ENCODE measurements at places on chromosomes 12 and 14.

GRCh38 chr14:99387880-99388279, 92.8 kb downstream of the SETD3 start:
- DNase-seq: no peak

- DNase-seq: no peak
These were observed 11.5 kb upstream of the RASSF3 start for GRCh38 chr12:64598831-64599230.

- no peak for DNase-seq
These were observed 125.5 kb upstream of the RMST start for GRCh38 chr12:97336900-97337751.

DNA sequence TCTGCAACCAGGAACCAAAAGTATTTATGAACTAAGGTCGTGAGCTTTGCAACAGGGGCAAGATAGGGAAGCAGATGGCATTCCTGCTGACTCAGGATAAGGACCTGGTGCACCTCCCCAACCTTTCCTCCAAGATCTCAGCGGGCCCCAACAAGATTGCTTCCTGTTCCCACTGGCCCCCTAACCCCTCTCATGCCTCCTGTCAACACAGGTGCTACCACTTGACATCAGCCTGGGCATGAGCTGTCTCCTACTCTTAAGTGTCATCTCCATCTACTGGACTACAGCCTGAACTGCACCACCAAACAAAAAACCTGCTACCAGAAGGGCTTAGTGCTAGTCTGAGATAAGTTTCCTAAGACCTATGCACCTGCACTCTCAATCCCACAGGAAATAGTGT, 32.7 kb downstream of the MED6 start:
- DNase-seq: no peak

- DNase-seq: no peak
These were observed 151.4 kb upstream of the AVPR1A start for GRCh38 chr12:63302269-63302940.

GRCh38 chr14:94110552-94111181, at the start of gene IFI27:
Gene IFI27 (plus strand): TSS chr14:94110736.
- DNase-seq: no peak

DNA sequence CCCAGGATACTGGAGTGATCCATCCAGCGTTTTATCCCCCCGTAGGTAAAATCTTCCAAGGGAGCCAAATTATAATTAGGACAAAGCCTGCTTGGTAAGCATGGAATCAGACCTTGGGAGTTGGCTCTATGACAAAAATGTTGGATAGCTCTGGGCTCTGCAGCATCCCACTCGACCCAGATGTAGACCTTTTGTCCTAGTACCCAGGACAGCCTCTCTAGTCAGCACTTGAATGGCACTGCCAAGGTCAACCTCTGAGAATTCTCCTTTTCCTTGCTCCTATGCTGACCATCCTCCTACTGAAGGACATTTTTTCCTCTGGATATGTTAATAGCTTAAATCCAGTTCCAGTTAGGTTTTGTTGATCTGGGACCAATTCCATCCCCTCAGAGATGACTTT, 104.7 kb upstream of the SLC35F4 start:
- no peak for DNase-seq

DNA sequence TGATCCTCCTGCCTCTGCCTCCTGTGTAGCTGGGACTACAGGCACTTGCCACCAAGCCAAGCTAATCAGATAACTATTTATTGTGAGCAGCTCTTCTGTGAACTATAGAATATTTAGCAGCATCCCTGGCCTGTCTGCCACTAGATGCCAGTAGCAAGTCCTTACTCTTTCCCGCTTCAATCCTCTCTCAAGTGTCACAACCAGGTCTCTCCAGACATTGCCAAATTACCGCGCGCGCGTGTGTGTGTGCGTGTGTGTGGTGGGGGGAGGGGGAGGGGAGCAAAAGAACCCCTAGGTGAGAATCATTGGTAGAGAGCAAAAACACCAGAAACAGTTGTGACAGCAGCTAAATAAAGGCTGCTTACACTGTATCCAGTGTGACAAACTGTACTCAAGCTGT, 49.9 kb downstream of the PPP2R5E start:
- DNase-seq: no peak

- DNase-seq: no peak
These were observed 517.1 kb downstream of the PRKD1 start for GRCh38 chr14:29410581-29410980.

DNA sequence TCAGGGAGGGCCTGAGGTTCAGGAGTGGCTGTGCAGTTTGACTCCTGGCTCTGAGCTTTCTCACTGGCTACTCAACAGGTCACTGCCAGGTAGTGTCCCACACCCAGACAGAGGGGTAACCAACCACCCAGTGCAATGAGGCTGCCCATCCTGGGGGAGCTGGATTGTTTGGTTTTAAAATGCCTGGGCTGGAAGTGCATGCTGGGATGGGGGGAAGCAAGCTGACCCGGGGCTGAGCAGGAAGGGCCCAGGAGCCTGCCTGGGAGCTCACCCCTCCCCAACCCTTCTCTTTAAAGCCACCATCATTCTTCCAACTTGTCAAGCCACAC, 12.6 kb upstream of the ABHD12B start:
- DNase-seq: no peak

- no peak for DNase-seq
These were observed 16.0 kb downstream of the CERS5 start for GRCh38 chr12:50151047-50151687.

DNA sequence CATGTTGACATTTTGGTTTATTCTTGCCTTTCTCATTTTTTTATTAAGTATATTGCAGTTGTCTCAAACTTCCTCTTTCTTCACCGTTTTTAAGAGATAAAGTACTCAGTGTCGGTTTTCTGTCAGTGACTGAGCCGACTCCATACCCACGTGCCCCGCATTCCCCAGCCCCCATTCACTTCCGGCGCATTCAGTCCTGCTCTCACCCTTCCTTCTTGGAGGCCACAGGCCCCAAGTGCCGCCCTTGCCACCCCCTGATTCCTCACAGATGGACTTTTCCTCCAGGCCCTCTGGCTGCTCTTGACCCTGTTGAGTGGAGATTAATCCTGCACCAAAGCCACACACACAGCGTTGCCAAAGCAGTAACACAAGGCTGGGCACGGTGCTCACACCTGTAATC, 19.1 kb upstream of the DNAH10 start:
- DNase-seq: no peak

GRCh38 chr14:69953266-69953915, 74.2 kb downstream of the SMOC1 start:
- DNase-seq: no peak

DNA sequence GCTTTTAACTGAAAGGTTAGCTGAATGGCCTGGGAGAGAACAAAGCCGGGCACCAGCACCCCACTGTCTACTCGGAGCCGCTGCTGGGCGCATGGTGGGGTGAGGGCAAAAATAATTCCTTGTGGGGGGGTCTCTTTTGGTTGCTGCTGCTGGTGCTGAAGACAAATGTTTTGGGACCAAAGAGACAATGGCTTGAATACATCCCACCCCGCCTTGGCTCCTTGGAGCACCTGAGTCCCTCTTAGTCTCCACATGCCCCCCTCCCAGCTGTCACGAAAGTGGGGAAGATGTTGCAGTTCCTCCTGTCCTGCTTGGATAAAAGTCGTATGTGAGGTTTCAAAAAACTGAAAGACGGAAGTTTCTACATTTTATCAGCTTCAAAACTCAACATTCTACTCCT, 85.0 kb downstream of the PIWIL1 start:
- DNase-seq: no peak

- peak; percentile 14 for DNase-seq
These were observed 55.2 kb downstream of the FOS start for GRCh38 chr14:75333606-75334548.

GRCh38 chr12:39503439-39503838, 60.5 kb upstream of the KIF21A start:
- no peak for DNase-seq

GRCh38 chr14:89787525-89787924, 167.0 kb downstream of the EFCAB11 start:
- DNase-seq: no peak

DNA sequence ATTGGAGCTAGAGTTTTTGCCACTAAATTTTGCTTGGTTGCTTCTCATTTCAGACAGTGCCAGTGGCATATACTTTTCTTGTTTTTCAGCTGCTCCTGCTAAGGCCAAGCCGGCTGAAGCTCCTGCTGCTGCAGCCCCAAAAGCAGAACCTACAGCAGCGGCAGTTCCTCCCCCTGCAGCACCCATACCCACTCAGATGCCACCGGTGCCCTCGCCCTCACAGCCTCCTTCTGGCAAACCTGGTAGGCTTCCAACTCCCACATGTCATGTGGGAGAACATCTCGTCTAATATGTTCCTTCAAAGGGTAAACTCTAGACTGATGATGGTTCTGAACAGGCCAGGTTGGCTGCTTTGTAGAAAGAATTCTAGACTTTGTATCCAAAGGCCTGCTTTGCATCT, 11.0 kb downstream of the DLST start:
- DNase-seq: no peak

GRCh38 chr12:53989227-53990113, 4.5 kb downstream of the HOXC10 start:
- DNase-seq: no peak

- DNase-seq: no peak
These were observed 17.2 kb upstream of the PRMT8 start for GRCh38 chr12:3473844-3474243.

DNA sequence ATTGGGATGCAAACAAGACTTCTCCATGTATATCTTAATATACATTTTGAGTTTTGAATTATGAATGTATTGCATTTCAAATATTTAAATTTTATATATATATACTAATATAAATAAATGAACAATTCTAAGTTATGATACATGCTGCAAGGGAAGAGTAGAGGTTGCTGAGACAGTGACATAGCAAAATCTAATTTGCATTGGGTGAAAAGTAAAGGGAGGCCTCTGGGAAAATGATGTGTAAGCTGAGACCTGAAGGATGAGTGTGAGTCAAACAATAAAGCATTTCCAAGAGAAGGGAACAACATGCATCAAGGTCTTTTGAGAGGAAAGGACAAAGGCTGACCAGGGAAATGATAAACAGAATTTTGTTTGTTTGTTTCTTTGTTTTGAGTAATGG, 62.9 kb upstream of the PTPRQ start:
- no peak for DNase-seq

DNA sequence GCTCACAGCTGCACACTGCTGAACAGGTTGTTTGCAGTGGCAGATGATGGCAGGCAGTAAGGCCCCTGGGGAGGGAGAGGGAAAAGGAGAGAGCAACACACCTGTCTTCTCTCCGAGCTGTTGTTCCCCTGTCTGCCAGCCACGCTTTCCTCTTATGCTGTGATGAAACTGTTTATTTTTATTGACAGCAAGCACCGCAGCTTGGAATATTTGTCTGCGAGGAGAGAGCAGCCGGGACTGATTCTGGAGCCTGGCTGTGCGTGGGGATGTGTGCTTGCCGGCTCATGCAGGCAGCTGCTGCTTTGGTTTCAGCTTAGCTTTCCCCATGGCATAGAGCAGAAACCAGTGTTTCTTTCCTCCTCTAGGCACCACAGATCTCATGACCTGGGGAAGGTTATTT, 58.7 kb upstream of the KCNA5 start:
- DNase-seq: no peak

- no peak for DNase-seq
These were observed 37.6 kb downstream of the ATG14 start for GRCh38 chr14:55373784-55374705.

DNA sequence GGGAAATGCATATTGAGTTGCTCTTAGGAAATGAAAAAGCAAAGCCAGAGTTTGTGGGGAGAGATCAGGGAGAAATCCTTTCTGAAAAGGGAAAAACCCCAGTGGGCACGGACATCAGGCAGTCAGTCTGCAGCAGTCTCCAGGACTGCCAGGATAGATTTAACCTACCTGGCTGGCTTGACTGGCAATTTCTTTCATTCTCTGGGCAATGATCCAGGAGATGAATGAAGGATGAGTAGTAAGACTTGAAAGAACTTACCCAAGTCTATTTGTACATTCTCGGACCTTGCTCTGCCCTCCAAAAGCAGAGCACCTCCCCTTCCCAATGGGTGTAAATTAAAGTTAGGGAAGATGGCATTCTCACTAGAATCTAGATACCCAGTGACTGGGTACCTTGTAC, 42.9 kb downstream of the CMAS start:
- no peak for DNase-seq

DNA sequence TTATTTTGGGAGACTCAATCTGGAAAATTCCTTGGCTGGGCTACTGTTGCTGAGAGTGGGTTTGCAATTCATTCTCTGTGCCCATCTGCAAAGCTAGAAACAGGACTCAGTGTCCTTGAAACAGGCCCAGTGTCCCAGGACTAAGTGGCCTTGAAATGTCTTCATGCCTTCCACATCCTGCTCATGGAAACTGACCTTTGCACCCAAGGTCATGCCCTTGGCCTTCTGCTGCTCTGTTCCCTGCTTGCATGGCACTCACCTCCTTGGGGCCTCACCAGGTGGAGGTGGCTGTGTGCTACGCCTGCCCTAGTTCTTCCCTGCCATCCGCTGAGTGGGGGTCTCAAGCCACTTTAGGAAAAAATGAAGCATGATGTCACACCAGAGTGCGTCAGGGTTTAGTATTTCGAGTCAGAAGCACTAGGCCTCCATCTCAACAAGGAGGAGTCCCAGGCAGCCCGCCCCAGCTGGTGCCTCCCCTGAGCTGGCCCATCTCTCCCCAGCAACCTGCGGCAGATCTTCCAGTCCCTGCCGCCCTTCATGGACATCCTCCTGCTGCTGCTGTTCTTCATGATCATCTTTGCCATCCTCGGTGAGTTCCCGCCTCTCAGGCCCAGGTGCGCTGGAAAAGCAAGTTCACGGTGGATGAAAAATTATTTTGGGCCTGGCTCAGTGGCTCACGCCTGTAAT, 48.1 kb downstream of the TPCN1 start:
- no peak for DNase-seq

DNA sequence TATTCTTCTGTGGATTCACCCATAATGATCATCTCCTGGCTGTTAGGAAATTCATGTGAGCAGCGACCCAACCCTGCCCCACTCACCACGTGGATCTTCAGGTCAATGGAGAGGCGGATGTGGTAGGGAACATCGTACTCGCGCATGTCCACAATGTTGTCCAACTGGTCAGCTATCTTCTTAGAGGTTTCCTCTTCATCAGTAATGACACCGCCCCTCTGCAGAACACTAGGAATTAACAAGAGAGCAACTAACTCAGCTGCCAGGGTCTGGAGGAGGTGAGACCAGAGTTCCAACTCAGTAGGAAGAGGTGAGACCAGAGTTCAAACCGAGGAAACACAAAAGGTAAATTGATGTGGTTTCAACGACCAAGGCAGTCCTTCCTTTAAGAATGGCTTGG, 9.7 kb downstream of the POLE start:
- no peak for DNase-seq

- no peak for DNase-seq
These were observed 182.5 kb downstream of the SLC2A13 start for GRCh38 chr12:39923364-39923763.

DNA sequence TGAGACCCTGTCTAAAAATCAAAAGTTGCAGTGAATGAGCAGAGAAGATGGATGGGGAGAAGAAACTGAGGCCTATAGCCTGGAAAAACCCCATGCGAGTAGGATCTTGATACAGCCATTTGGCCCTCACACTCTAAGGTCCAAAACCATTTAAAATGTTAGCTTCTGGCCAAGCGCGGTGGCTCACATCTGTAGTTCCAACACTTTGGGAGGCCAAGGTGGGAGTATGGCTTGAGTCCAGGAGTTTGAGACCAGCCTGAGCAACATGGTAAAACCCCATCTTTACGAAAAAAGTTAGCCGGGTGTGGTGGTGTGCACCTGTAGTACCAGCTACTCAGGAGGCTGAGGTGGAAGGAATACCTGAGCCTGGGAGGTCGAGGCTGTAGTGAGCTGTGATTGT, 19.8 kb downstream of the VRTN start:
- DNase-seq: no peak

Data from stimulated activated CD8-positive, alpha-beta memory T cell treated with anti-CD3 and anti-CD28 coated beads, Interleukin-4, amount 100 ng/mL, for 1 hour (primary cell).